ENCODE measurements at places on chromosomes 3 and 15.

DNA sequence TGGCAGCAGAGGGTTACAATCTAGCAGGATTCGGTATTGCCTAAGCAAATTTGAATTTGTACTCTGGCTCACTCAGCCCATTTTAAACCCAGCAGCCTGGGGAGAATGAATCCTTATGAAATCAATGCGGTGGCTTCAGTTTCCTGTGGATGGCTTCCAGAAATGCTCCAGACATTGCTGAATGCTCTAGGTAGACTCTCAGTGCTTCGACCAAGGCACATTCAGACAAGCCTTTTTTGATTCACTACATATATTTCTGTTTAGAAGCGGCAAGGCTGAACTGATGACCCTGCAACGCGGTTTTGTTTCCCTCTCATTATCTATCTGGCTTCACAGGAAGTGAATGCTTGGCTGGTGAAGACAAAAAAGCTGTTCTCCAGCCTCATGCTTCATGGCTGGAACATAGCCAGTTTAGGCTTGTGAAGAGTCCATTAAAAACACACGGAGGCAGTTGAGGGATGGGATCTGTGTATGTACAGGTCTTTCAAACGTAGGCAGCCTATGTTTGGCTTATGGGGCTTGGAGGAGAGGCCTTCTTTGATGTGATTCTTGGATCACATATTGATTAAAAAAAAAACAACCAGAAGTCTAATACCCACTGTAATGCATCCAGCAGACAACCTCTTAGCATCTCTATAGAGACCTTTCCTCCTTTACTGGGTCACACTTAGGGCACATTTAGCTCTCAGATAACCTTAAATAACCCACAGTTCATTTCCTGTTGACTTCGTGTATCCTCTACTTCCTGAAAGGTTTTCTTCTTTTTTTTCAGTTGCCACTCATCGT is 400.2 kb upstream of the TBL1XR1 start:
- no peaks in the 10 kb centered on the region for H3K36me3 ChIP-seq
- H3K4me3 ChIP-seq = no peak overlapping the region
- no peaks in the 10 kb centered on the region for H3K27me3 ChIP-seq
- no peak for DNase-seq

GRCh38 chr3:129838086-129838485 is 55.4 kb downstream of the TMCC1 start:
- no peak overlapping the region for H3K27ac ChIP-seq
- H3K4me3 ChIP-seq = no peak overlapping the region
- peaks cover 5% of the 10 kb centered on the region for H3K36me3 ChIP-seq
- H3K27me3 ChIP-seq = no peaks in the 10 kb centered on the region
- H3K4me1 ChIP-seq = peaks cover 4% of the 10 kb centered on the region

GRCh38 chr3:100274361-100274760 is 13.6 kb downstream of the TBC1D23 start:
- no peak for DNase-seq
- H3K4me3 ChIP-seq = no peak overlapping the region
- no peaks in the 10 kb centered on the region for H3K4me1 ChIP-seq

- DNase-seq = no peak
- no peaks in the 10 kb centered on the region for H3K27me3 ChIP-seq
- H3K4me1 ChIP-seq = no peaks in the 10 kb centered on the region
- H3K36me3 ChIP-seq = no peaks in the 10 kb centered on the region
Measured at GRCh38 chr15:46034755-46035154, 399.9 kb downstream of the SQOR start.

DNA sequence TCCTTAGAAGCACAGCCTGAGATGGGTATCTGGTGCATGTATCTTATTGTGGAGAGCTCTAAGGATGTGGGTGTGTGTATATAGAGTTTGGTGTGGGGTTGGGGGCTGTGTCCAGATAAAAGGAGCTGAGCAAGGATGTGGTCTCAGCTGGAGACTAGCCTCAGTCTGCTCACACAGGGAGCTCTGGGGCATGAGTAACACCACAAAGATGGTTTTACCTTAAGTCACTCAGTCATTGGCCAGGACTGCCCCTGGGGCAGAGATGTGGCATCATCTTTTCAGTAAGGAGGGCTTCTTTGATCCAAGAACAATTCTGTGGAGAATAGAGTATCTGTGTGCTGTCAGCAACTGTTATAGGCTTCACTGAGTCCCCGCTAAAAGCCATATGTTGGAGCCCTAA is 163.4 kb upstream of the NUDT16 start:
- H3K4me3 ChIP-seq = no peak overlapping the region
- H3K4me1 ChIP-seq = peaks cover 3% of the 10 kb centered on the region
- no peak for DNase-seq
- no peaks in the 10 kb centered on the region for H3K27me3 ChIP-seq
- no peak overlapping the region for H3K27ac ChIP-seq
- H3K36me3 ChIP-seq = no peaks in the 10 kb centered on the region
